ENCODE measurements at places on chromosomes 4 and X.
A peak's percentile ranks its signal among the peaks of the same experiment; 100 is the strongest.

GRCh38 chrX:18026166-18026565 lies 165.1 kb upstream of the RAI2 start:
- no peak for DNase-seq

DNA sequence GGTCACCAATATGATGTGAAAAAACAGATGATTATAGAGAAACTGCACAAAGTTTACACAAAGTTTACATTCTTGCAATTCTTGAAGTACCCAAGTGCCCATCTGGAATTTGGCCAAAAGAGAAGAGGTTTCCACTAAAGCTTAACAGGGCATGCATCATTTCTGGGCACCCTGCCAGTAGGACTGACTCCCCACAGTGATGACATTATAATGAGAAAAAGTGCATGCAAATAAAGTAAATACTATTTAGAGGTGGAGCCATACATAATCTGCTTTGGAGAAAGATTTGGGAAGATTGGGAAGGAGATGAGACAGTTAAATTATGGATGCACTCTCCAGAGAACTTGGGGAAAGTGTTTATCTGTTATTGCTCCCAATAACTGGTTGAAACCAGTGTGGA lies 93.7 kb upstream of the TRPC3 start:
- DNase-seq: no peak

GRCh38 chr4:187366530-187366929 lies 629.0 kb upstream of the ZFP42 start:
- no peak for DNase-seq

GRCh38 chrX:9282325-9282724 lies 182.5 kb upstream of the TBL1X start:
- DNase-seq: no peak

GRCh38 chr4:156038772-156039171 lies 85.1 kb upstream of the CTSO start:
- no peak for DNase-seq

DNA sequence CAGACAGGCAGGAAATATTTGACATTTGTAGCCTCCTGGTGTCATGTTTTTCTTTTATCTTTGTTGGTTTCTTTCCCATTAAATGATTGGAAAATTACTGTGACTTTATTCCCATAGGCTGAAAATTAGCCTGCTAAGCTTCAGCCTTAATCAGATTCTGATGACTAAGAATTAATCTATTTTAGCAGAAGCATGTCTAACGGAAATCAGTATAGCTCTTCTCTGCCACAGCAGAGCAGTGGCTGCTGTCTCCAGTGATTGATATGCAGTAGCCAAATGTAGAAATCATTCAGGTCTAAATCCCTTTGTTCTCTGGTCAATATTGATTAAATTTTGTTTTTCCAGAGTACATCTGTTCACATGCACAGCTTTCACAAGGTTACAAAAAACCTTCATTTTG lies 199.3 kb downstream of the GC start:
- DNase-seq: no peak

GRCh38 chrX:36986231-36986630 lies 21.9 kb upstream of the FAM47C start:
- DNase-seq: no peak

DNA sequence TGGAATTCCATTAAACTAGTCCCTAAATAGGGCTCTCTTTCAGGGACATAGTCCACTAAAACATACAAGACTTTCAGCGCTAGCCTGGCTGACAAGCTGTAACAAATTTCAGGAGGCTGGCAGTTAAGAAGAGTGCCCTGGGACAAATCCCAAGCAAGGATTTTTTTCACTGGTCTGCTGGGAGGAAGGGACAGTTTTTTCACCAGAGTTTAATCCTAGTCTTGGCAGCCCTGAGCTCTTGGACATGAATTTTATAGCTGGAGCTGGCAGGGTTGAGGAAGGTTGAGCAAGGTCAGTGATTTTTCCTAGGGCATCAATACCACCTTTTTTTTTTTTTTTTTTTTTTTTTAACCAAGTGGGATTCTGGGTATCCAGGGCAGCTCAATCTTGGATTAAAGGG lies 184.4 kb downstream of the SH2D1A start:
- no peak for DNase-seq

DNA sequence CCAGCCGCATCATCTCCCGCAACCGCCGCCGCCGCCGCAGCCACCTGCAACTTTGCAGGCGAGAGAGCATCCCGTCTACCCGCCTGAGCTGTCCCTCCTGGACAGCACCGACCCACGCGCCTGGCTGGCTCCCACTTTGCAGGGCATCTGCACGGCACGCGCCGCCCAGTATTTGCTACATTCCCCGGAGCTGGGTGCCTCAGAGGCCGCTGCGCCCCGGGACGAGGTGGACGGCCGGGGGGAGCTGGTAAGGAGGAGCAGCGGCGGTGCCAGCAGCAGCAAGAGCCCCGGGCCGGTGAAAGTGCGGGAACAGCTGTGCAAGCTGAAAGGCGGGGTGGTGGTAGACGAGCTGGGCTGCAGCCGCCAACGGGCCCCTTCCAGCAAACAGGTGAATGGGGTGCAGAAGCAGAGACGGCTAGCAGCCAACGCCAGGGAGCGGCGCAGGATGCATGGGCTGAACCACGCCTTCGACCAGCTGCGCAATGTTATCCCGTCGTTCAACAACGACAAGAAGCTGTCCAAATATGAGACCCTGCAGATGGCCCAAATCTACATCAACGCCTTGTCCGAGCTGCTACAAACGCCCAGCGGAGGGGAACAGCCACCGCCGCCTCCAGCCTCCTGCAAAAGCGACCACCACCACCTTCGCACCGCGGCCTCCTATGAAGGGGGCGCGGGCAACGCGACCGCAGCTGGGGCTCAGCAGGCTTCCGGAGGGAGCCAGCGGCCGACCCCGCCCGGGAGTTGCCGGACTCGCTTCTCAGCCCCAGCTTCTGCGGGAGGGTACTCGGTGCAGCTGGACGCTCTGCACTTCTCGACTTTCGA lies 654 bp downstream of the ATOH1 start:
- no peak for DNase-seq

GRCh38 chrX:71118985-71119535 lies 664 bp downstream of the MED12 start:
- no peak for DNase-seq

DNA sequence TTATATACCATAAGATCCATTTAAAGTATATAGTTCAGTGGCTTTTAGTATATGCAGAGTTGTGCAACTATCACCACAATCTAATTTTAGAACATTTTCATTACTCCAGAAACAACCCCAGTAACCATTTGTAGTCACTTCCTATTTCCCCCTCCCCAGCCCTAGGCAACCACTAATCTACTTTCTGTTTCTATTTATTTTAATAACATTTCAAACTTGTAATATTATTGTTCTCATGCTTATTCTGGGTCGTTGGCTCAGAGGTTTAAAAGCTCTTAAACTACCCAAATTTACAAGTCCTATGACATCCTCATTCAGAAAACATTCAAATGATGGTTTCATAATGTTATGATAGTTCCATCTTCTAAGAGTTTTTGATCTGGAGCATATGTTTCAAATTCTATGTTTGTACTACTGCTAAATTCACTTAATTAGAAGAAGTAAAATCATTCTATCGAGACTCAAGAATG lies 18.4 kb downstream of the XIAP start:
- DNase-seq: no peak

DNA sequence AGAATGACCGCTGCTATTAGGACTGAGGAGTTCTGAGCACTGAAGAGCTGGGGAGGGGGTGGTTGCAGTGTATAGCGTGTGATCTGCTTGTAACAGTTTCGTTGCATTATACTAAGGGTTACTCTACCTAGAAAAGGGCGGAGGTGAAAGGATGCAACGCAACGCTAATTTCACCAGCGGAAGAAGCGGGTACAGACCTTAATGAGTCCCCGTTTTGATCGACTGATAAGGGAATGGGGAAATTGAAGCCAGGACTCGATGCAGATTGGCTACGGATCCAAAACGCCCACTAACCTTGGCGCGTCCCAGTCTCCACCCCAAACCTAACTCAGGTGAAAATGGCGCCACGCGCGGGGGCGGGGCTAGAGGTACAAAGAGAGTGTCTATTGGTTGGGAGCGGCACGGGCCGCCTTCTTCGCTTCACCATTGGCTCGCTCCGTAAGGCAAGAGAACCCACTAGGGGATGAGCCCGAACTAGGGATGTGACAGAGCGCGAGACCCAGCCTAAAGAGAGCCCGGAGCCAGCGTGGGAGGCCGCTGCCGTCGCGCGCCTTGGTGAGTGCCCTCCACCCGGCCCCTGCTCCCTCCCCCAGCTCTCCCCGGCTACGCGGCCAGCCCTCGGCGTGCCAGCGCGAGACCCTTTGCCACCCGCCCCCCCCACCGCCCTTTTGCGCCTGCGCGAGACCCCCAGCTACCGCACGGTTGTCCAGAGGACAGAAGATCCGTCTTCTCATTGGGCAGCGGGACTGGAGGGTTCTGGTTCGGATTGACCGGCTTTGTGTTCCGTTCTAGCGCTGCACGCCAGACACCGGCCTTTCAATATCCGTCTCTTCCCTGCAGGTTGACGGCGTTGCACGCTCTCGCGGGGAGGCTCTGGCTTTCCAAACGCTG lies at the start of gene EBP:
EBP (plus strand) TSS at position 456 of the 891 bp plus-strand sequence. CDS start 1,964 bp downstream, outside the sequence.
- peak; percentile 64 for DNase-seq

DNA sequence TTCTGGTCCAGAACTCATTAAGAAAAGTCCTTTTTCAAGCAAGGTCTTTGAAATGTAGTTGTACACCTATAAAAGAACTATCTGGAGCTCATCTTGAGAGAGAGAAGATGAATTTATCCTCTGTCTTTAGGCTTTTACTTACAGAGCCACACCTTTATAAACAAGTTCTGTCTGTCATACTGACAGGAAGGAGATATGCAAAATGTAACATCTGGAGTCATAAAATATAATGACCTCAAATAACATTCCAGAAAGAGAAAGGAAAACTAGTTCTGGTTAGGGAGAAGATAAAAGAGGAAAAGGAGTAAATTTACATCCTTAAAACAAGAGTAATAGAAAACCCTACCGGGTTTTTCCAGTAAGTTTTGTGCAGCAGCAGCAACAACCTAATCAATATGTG lies 1.3 kb downstream of the INPP4B start:
- DNase-seq: no peak

GRCh38 chr4:161555689-161556660 lies 607.8 kb downstream of the FSTL5 start:
- DNase-seq: no peak

- no peak for DNase-seq
Observed at GRCh38 chrX:110041980-110042379, 39.1 kb downstream of the TMEM164 start.

GRCh38 chr4:7291372-7292114 lies 99.2 kb downstream of the SORCS2 start:
- DNase-seq: peak; percentile 49

DNA sequence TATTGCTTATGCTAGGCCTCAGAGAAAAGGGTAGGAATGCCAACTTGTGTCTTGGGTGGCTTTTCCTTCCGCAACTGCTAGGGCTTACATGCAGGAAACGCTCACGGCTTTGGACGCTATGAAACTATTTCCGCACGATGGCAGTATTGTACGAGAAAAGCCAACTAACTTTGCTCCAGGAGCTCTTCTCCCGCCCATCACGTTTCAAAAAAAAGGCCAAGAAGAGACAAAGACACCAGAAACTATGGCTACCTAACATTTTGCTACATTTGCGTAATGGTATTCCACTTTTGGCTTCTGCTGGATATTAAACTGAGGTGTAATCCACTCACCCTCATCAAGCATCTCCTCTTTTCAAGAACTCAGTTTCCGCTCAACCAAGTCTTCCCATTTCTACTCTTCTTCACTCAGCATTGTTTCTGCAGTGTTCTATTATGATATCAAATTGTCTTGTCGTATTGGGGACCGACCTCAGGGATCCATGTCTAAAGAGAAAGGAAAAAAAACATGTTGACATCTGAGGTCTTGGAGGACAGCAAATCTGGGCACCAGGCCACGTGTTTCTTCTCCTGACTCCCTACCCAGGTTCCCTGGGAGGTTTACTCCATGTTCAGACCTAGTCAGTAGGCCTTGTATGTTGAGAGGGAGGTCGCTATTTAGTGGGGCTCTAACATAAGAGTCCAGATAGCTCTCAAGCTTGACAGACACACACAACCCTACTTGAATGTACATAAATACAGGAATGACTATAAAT lies 239.4 kb upstream of the STK26 start:
- DNase-seq: peak; percentile 41

GRCh38 chrX:102966701-102967100 lies 29.6 kb downstream of the RAB40AL start:
- DNase-seq: no peak

- DNase-seq: no peak
Observed at GRCh38 chr4:152258804-152259708, 276.8 kb downstream of the FBXW7 start.

- DNase-seq: no peak
Observed at GRCh38 chr4:179605196-179605595, 2163.0 kb upstream of the AGA start.

GRCh38 chr4:155807021-155807420 lies 48.2 kb downstream of the GUCY1B1 start:
- DNase-seq: no peak

DNA sequence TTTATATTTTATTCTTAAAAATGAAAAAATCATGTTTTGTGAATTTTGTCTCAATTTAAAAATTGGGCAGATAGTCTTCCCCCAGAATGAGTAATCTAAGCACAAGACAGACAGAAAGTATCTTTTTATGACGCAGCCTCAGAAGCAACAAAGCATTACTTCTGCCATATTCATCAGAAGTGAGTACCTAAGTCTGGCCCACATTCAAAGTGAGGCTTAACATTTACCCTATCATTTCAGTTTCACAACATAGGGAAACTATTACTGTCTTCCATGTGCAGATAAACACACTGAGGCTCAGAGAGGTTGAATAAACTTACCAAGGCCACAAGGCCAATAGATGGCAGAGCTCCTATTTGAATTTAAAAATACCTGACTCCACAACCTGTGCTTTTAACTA lies 4.4 kb upstream of the PRDX4 start:
- DNase-seq: no peak

DNA sequence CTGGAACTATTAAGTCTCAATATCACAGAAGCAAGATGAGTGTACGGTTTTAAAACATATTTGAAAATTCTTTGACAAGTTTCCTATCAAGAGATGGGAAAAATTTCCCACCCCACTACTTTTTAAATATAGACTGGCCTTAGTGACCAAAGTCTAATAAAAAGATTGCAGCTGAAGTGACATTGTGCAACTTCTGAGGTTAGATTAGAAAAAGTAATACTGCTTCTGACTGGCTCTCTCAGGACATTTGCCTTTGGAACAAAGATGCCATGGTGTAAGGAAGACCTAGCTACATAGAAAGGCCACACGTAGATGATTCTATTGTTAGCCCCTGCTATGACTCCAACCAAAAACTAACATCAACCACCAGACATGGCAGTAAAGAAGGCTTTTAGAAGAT lies 138.7 kb upstream of the FAM47C start:
- no peak for DNase-seq

DNA sequence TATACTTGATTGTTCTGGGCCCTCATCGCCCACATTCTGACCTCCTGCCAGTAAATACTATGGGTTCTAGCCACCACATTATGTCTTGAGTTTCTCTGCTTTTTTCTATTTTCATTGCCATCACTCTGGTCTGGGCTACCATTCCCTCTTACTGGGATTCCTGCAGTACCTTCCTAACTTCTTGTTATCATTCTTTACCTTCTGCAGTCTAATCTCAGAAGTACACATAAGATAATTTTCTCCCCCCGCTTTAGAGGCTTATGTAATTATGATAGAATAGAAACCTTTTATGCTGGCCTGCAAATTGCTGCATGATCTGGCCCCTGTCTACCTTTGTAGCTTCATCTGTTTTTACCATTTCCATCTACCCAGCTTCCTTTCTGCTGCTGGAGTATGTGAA lies 19.2 kb downstream of the STIM2 start:
- DNase-seq: no peak

- no peak for DNase-seq
Observed at GRCh38 chr4:16259241-16259888, 33.1 kb upstream of the TAPT1 start.

All from anterior cingulate cortex (tissue), 58 donors.